H9 (cell line): ENCODE measurements at places on chromosomes 12 and 14. TPM values are rescaled to one million over a fixed set of nuclear protein-coding genes. Genes with fewer than 3 reads are reported as not detected.

DNA sequence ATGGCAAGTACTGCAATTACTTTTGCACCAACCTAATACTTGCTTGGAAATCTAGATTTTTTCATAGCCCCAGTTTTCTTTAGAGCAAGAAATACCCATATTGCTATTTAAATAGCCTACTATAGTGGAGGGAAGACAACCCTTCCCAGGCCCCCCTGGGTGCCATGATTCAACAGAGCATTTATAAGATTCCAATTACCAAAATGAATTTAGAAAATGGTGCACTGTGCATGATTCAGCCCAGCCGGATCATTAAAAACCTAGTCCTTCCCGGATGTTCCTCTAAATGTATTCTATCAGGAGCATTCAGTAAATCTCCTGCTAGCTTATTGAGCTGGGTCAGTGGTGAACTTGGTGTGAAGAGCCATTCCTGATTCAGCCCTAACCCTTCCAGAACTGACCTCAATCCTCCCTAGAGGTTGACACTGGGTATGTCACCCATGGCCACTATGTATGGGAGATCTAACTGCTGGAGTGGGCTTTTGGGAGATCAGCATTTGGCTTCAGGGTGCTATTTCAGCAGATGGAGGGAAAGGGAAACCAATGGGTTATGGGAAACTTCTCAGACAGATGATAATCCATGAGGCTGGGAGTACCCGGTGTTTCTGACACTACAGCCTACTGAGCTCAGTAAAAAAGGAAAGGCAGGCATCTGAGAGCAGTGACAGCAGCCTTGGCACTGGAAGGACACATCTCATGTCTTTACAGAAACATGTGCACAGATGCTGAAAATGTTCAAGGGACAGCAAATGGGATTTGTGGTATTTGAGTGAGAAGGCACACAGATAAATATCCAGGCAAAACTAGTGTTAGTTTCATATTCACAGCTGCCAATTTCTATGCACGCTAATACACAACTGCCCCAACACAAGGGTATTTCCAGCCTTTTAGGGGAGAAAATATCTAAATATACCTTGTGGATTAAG lies 258.9 kb downstream of the DPF3 start:
- H3K4me3 ChIP-seq: no peak overlapping the region
- peaks cover 2% of the 10 kb centered on the region; the same call in 1 of the 2 replicates for H3K27me3 ChIP-seq
- H3K36me3 ChIP-seq: no peaks in the 10 kb centered on the region
- no peaks in the 10 kb centered on the region for H3K4me1 ChIP-seq
- no peak overlapping the region for H3K27ac ChIP-seq
- DNase-seq: no peak

DNA sequence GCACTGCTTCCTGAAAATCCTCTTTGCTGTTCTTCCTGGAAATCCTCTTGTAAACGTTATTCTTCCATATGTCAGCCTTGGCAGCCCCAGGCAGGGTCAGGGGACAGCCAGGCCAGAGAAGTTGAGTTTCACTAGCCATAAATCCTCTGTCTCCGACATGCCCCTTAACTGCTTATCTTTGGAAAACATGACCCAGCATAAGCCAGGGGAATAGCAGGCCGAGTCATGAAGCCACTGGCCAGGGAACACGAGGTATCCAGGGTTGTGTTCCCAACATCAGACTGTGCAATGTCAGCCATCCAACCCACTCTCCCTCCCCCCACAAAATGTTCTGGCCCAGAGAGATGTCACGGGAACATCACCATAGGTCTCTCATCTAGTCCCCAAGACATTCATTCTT lies 453.9 kb downstream of the MED13L start:
- no peaks in the 10 kb centered on the region for H3K4me1 ChIP-seq
- no peak overlapping the region for H3K4me3 ChIP-seq
- no peak overlapping the region for H3K27ac ChIP-seq

- no peak overlapping the region for H3K27ac ChIP-seq
- no peak overlapping the region for H3K4me3 ChIP-seq
- H3K36me3 ChIP-seq: no peaks in the 10 kb centered on the region; the same call in 2 of the 3 replicates
Measured at GRCh38 chr14:95265106-95266094, 54.3 kb downstream of the CLMN start.

DNA sequence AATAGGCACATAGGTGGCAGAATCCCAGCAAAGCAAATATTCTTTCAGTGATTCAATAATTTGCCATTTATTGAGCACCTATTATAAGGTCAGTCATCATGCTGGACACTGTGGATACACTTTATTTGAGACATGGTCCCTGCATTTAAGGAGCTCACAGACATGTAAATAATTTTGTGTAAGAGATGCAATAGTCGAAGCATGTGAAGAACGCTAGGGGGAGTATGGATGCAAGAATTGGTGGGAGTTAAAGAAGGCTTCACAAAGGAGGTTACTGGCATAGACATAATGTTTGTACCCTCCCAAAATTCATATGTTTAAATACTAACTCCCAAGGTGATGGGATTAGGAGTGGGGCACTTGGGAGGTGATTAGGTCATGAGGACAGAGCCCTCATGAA lies 260.6 kb upstream of the GARIN6 start:
- H3K27ac ChIP-seq: no peak overlapping the region
- DNase-seq: no peak
- 0 out of 2 replicates have a peak, but pooled peaks cover 2% of the 10 kb centered on the region for H3K4me1 ChIP-seq
- no peaks in the 10 kb centered on the region for H3K36me3 ChIP-seq
- no peak overlapping the region for H3K4me3 ChIP-seq

DNA sequence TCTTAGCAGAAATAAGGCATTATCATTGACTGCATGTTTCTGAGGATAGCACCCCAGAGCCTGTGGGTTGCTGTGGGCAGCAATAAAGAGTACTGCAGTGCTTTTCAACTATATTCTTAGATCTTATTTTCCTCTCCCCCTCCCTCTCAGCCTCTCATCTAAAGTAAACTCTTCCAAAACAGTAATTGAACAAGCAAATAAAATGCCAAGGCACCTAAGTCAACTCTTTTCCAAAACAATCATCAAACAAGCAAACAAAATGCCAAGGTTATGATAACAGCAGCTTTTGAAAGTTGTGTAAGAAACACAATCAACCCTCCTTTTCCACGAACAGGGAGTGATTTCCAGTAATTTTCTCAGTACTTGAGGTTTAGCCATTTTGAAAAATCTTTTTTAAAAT lies 1542.6 kb downstream of the AACS start:
- no peaks in the 10 kb centered on the region for H3K4me1 ChIP-seq
- H3K27ac ChIP-seq: no peak overlapping the region
- H3K27me3 ChIP-seq: no peaks in the 10 kb centered on the region
- DNase-seq: no peak
- peaks cover 8% of the 10 kb centered on the region for H3K36me3 ChIP-seq

- peak; percentile 62 for DNase-seq
- no peaks in the 10 kb centered on the region; the same call in 1 of the 2 replicates for H3K27me3 ChIP-seq
- no peaks in the 10 kb centered on the region for H3K4me1 ChIP-seq
- H3K36me3 ChIP-seq: no peaks in the 10 kb centered on the region
- no peak overlapping the region for H3K4me3 ChIP-seq
Measured at GRCh38 chr12:113048716-113049127, 7.8 kb upstream of the DTX1 start.

- no peak overlapping the region for H3K4me3 ChIP-seq
- no peak overlapping the region for H3K27ac ChIP-seq
- peaks cover 3% of the 10 kb centered on the region; the same call in 1 of the 2 replicates for H3K4me1 ChIP-seq
- no peaks in the 10 kb centered on the region for H3K27me3 ChIP-seq
Measured at GRCh38 chr12:3432176-3432742, 58.7 kb upstream of the PRMT8 start.

DNA sequence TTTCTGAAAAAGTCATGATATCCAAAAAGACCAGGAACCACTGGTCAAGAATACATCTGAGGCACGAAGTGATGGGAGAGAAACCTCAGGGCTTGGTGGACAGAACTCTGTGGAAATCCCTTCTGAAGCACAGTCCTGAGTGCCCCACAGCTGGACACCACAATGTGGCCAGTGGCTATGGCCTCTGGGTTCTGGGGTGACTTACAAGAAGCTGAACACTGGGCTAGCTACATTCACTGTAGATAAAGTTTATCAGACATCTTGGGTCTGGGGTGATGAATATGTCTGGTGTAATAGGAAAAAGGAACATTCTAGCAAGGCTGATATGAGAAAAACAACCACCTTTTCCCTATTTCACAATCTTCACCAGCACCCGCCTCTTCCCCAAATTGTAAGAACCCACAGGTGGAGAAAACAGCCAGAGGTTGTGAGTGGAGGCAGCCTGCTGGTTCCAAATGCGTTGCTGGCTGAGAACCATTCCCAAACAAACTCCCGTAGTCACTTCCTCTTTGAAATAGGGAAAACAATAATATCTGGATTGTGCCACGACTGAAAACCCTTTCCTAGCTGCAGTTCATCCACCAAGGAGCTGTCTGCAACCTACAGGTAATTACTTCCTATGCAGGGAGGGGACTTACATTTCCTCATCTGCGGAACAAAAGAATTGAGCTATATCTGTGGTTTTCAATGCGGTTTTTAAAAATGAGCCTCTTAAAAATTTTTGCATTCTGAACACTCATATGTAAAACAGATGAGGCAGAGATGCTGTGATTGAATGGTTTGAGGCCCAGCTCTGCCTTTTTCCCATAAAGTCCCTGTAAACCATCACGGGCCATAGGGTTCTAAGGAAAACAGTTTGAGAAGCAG lies 193.6 kb downstream of the SLC41A2 start:
- no peaks in the 10 kb centered on the region for H3K27me3 ChIP-seq
- no peak overlapping the region for H3K27ac ChIP-seq

DNA sequence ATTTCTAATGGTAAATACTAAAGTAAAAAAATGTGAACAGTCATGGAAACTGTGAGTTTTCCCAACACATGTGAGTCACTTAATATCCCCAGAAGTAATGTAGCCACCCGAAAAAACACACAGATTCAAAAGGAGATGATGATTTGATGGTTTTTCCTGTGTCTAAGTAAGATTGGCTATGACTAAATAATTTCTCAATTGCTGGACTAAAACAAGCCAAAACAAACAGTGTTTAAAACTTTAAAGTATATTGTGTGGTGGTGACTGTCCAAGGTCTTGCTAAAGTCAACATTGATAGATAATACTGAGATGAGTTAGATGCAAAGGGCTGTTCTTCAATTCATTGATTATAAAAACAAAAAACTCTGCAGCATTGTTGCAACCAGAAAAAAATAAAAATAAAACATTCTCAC lies 89.6 kb upstream of the SOX5 start:
- no peak for DNase-seq
- H3K27ac ChIP-seq: no peak overlapping the region
- 0 out of 2 replicates have a peak, but pooled peaks cover 2% of the 10 kb centered on the region for H3K4me1 ChIP-seq
- H3K27me3 ChIP-seq: no peaks in the 10 kb centered on the region

DNA sequence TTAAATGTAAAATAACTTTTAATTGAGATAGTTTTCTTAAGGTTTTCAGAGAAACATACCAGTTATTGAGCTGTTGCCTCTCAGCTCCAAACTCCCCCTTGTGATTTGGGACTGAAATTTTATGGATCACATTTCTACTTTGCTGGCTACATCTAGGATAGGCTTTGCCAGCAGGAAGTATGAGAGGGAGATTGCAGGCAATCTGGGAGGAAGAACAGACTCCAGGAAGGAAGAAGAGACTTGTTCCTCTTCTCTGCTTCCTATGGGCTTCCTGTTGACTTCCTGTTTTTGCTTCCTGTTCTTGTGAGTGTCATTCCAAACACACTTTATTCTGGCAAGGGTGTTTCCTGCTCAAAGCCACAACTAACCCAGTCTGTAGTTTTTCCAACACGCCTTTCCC lies 312.9 kb downstream of the ITPR2 start:
- peaks cover 2% of the 10 kb centered on the region; the same call in 1 of the 2 replicates for H3K4me1 ChIP-seq
- no peak overlapping the region for H3K4me3 ChIP-seq
- no peak overlapping the region for H3K27ac ChIP-seq
- no peaks in the 10 kb centered on the region for H3K27me3 ChIP-seq
- DNase-seq: no peak

DNA sequence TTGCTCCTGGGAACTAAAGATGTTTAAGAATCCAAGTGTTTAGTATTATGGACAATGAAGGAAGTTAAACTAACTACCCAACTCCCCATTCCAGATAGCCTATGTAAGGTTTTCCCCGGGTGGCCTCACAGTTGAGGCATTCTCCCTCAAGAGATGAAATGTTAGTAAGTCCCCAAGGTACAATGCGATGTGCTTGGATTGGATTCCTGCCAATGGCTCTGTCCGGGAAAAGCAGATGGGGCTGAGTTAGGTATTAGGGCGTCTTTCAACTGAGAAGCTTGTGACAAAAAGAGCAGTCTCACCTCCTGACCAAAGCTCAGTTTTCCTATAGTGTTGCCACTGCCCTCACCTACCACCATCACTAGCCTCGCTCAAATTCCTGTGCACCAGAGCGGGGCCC lies 64.8 kb upstream of the E2F7 start:
- no peaks in the 10 kb centered on the region for H3K36me3 ChIP-seq
- no peak overlapping the region for H3K4me3 ChIP-seq
- no peaks in the 10 kb centered on the region for H3K27me3 ChIP-seq
- no peaks in the 10 kb centered on the region for H3K4me1 ChIP-seq
- DNase-seq: no peak
- no peak overlapping the region for H3K27ac ChIP-seq

DNA sequence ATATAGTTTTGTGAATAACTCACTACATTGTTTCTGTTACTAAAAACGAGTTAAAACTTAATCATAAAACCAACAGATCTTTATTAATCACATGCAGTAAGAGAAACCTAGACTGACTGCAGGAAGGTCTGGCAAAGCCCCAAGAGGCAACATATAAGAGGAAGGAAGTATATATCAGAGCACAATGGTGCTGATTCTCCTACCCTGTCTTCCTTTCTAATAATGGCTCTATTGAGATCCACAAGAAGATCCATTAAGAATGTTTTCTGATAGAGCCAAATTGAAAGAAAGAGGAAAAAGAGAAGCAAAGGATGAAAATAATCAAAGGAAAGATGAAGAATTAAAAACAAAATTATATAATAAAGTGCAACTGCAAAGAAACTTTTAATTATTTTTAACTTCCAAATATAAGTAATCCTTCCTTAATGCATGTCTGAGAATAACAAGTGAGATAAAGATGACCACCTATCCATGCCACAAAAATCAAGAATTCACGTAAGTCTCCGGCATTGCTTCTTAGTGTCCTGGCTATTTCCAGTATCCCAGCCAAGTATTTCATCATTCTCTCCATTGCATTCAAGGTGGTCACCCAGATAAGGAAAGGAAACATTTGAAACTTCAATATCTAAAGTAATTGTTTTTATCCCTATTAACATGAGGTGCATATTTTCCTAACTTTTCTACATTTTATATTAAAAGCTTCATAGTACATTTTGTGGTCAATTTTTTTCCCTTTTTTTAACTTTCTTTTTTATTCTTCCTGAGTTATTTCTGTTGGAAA lies 62.2 kb downstream of the SOX5 start:
- no peak for DNase-seq
- H3K36me3 ChIP-seq: no peaks in the 10 kb centered on the region
- no peaks in the 10 kb centered on the region for H3K4me1 ChIP-seq
- no peak overlapping the region for H3K27ac ChIP-seq
- H3K27me3 ChIP-seq: no peaks in the 10 kb centered on the region

GRCh38 chr12:225012-225411 lies 11.1 kb upstream of the SLC6A12 start:
- no peaks in the 10 kb centered on the region for H3K4me1 ChIP-seq
- H3K27me3 ChIP-seq: no peaks in the 10 kb centered on the region
- DNase-seq: peak; percentile 24
- no peak overlapping the region for H3K27ac ChIP-seq
- no peaks in the 10 kb centered on the region for H3K36me3 ChIP-seq
- no peak overlapping the region for H3K4me3 ChIP-seq

RAB21 gene
- total RNA-seq: 48.0 and 53.0 TPM in 2 replicates

CRIP1 gene
- 6.9 and 8.8 TPM in 2 replicates for total RNA-seq

CCDC196 gene
- not detected in 2 replicates for total RNA-seq

P2RX7 gene
- 0.09 TPM in 1 of 2 replicates, not detected in the other for total RNA-seq
